ENCODE measurements at places on chromosomes 3 and 15.

DNA sequence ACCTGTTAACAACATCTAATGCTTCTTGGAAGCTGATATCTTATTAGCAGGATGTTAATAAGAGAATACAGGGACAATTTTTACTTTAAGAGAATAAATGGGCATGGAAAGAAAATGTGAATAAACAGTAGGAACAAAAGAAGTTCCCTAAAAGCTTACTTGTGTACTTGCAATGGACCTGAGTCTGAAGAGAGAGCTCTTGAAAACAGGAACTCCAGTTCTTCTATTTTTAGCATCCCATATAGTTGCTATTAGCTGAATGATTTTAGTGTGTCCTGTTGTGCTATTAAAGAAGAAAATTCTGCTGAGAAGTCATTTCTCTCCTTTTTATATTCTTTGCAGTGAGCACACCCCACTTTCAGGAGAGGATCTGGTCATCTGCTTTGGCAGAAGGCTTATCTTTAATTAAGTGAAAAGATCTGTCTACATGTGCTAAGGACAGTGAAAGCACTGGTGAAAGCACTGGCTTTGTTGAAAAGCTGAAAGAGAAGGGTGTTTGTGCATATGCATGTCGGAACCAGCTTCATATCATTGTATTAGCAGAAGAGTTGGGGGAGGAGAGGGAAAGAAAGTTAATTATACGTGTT is 1.4 kb upstream of the ST3GAL6 start:
- no peak for DNase-seq

DNA sequence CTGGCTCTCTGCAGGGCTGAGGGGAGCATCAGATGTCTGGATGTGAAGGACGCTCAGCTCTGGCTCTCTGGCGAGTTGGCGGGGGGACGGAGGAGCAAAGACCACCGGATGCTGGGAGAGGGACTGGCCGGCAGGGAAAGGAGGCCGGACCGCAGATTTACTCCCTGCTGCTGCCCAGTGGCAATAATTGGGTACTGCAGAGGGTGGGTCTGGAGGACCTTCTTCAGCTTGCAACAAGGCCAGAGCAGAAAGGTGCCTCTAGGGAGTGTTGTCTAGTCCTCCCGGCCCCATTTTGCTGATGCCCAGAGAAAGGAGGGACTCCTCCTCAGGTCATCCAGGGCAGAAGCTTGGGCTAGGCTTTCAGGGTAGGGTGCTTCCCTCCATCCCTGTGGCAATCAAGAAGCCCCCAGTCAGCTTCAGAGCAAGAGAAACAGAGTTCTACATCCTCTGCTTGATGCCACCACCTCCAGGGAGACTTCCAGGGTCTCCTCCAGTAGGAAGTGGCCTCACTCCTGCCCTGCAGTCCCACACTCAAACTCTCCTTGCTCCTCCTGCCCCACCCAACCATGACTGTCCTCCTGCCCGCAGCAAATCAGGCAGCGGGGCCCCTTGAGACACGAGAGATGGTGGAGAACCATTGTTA is 20.3 kb upstream of the CSPG4 start:
- DNase-seq, result peak; percentile 74

DNA sequence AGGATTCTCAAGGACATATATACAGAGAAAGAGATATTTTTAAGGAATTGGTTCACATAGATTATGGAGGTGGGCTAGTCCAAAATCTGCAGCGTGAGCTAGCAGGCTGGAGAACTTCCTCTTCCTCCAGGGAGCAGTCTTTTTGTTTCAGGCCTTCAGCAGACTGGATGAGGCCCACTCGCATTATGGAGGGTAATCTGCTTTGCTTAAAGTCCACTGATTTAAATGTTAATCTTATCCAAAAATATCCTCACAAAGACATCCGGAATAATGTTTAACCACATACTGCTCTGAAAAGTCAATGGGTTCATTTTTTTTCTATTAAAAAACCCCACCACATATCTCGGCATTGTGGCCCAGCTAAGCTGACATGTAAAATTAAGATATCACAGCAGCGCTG is 22.2 kb upstream of the NRROS start:
- no peak for DNase-seq

- DNase-seq, result no peak
Measured at GRCh38 chr3:124895756-124896155, 8.6 kb upstream of the ITGB5 start.

DNA sequence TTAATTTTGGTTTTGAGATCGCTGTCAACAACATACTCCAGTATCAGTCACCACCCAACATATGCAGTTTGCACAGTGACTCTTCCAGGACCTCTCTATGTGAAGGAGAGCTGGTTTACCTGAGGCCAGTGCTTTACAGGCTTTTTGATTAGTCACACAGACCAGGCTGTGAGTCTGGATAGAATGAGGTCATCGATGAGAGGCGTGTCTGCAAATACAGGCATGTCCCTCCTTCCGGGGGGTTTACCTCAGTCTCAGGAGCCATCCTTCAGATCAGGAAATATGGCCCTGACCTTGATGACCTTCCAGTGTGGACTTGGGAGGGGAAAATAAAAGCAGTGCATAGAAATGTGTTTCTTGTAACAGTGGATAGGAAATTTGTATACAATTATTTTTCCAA is 46.9 kb downstream of the KBTBD12 start:
- DNase-seq, result no peak

GRCh38 chr15:61759639-61760038 is 300.6 kb downstream of the VPS13C start:
- no peak for DNase-seq

DNA sequence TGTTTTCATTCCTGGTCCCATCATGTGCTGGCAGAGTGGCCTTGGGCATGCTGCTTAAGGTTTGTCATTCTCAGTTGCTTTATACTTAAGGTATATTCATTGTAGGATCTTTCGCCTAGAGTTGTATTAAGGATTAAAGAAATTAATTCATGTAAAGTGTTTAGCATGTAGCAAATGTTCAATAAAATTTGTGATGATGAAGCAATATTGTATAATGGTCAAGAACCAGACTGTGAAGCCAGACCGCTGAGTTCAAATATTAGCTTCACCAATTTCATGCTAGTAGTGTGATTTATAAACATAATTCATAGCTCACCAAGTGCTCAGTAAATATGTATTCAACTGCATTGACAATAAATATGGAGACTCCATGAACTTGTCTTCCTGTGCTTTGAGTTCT is 178.5 kb downstream of the BBX start:
- no peak for DNase-seq

DNA sequence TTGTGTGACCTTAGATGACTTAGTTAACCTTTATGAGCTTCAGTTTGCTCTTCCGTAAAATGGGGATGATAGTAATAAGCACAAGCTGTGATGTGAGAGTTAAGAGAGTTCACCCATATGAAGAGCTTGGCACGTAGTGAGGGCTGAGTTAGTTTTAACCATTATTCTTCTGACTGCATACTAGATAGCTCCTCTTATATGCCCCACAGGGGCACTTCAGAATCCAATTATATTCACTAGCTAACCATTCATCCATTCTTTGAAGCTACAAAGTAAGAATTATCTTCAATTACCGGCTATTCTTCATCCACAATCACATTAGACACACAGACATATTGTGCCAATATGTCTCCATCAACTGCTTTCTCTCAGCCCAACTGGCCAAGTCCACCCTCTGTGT is 159.0 kb upstream of the STT3B start:
- no peak for DNase-seq

GRCh38 chr3:159816512-159816911 is 172.1 kb upstream of the IL12A start:
- DNase-seq, result no peak

GRCh38 chr15:67918205-67918861 is 78.5 kb upstream of the RNU6-1 start:
- no peak for DNase-seq

GRCh38 chr3:153749070-153749610 is 372.1 kb upstream of the ARHGEF26 start:
- no peak for DNase-seq

DNA sequence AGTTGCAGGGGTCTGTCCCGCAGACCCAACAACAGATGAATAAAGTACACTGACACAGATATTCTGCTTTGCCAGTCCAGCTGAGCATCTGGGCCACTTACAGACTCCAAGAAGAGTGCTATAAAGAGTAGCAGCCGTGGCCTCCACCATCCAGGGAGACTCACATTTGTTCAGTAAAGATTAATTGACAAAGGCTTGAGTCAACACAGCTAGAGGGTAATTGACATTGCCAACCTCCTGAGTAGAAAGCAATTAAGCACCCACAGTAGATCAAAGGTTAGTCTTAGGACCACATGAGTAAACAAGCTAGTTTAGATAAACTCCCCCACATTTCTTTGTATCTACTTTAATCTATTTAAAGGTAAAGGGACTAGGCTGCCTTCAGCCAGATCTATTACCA is 16.3 kb upstream of the CRTC3 start:
- no peak for DNase-seq

DNA sequence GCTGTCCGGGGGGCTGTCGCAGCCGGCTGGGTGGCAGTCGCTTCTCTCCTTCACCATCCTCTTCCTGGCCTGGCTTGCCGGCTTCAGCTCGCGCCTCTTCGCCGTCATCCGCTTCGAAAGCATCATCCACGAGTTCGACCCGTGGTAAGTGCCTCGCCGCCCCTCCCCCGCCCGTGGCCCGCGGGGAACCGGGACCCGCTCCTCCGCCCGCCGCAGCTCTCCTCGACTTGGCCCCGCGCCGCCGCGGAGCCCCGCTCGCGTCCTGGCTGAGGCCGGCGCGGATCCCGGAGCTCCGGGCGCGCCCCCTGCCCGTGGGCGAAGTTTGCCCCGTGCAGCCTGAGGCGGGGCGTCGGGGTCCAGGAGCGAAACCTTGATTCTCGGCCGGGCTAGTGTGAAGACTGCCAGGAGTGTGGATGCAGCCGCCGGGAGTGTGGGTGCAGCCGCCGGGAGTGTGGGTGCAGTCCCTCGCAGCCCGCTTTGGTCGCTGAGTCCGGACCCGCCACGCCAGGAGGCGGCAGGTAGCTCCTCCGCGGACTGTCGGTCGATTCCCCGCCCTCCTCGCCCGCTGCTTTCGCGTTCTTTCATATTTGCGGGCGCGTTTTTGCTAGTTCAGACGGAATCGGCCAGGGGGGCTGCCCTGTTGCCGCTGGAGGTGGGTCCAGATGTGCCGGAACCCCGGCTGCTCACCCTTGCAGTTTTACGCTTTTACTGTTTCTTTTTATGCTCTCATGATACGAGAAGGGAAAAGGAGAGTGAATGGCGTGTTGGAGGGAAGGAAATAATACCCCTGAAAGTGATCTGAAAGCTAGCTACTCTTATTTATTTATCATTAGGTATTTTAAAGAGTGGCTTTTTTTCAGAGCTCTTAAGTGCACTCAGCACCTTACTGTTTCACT is 692 bp downstream of the STT3B start:
- peak; percentile 51 for DNase-seq

GRCh38 chr3:3627114-3627513 is 172.1 kb upstream of the LRRN1 start:
- DNase-seq, result no peak
